Stomach (tissue), 19 donors: ENCODE measurements at places on chromosomes 12 and 14. TPM values are rescaled to one million over a fixed set of nuclear protein-coding genes. Genes with fewer than 3 reads are reported as not detected.

The OVCH1 gene
- not detected for total RNA-seq

The AKAP5 gene
- 3.2 TPM for total RNA-seq

The GPR132 gene
- under 0.01 TPM for total RNA-seq

The POLE2 gene
- not detected for total RNA-seq

The MEG3 gene
- total RNA-seq = 124 TPM

The KLRD1 gene
- under 0.01 TPM for total RNA-seq

The PLA2G1B gene
- not detected for total RNA-seq

The ABCD2 gene
- 4.9 TPM for total RNA-seq

The MGAT4C gene
- not detected for total RNA-seq

The KRT80 gene
- not detected for total RNA-seq
